ENCODE measurements at places on chromosomes 11 and 22. TPM values are rescaled to one million over a fixed set of nuclear protein-coding genes. Genes with fewer than 3 reads are reported as not detected.

GRCh38 chr11:111455291-111456085 is 56.7 kb downstream of the BTG4 start:
- DNase-seq: no peak

The TMEM45B gene
- total RNA-seq: not detected

The TMEM258 gene
- total RNA-seq: 203 TPM

- no peak for DNase-seq
Measured at GRCh38 chr11:73141031-73141308, 1.1 kb downstream of the FCHSD2 start.

The TMPRSS5 gene
- not detected for total RNA-seq

DNA sequence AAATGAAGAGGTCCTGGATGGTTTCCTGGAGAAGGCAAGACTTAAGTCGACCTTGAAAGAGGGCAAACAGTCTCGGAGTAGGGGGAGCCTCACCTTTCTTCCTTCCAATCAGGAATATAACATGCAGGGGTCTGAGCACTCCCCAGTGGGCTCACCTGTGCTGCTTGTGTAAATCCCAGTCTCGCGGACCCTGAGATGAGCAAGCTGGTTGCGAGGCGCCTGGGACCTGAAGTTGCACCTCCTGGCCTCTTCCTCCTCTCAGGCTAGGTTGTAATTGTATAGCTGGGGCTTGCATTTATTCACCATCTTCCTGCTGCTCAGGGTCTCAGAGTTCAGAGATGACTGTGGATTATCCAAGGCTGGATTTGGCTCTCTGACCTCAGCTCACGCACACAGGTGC is 7.5 kb upstream of the WBP2NL start:
- no peak for DNase-seq

DNA sequence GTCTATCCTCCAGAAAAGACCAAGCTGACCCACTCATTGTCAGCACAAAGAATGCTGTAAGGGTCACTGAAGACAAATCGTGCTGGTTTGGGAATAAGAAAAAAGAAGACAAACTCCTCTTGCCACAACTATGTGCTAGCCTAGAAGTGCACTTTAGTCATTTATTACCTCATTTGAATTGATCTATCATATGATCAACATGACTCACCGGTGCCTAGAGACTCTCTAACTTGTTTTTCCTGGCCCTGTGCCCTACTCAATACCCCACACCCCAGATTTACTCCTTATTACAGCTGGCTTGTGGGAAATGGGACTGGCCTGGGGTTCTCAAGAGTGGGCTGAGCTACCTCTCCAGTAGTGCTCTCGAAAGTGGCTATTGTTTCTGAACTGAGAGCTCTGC is 35.9 kb upstream of the HORMAD2 start:
- peak; percentile 70 for DNase-seq

DNA sequence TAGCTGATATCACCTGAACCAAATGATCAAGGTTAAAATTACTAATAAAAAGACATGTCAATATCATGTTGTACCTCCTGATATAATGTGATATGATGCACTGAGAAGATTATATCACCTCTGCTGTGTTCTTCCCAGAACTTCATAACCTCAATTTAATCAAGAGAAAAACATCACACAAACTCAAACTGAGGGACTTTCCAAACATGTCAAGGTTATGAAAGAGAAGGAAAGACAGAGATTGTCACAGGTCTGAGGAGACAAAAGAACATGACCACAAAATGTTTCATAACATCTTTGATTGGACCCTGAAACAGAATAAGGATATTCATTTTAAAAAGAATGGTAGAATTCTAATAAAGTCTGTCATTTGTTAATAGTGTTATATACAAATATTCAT is 43.0 kb upstream of the CFAP300 start:
- no peak for DNase-seq

DNA sequence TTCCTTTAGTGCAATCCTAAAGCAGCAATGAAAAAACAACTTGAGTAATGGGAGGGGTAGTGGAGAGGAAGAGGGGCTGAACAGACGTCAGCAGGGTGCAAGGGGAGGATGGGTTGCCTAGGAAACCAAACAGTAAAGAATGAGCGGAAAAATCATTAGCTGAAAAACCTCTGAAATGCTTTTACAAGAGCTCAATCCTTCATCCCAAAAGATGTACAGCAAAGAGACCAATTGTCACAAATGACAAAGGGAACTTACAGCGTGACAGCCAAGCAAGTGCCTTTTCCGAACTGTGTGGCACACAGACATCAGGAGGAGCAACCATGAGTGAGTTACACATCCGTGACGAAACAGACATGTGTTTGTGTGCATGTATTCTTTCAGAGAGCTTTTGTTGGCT is 104.6 kb downstream of the SIK3 start:
- DNase-seq: no peak

DNA sequence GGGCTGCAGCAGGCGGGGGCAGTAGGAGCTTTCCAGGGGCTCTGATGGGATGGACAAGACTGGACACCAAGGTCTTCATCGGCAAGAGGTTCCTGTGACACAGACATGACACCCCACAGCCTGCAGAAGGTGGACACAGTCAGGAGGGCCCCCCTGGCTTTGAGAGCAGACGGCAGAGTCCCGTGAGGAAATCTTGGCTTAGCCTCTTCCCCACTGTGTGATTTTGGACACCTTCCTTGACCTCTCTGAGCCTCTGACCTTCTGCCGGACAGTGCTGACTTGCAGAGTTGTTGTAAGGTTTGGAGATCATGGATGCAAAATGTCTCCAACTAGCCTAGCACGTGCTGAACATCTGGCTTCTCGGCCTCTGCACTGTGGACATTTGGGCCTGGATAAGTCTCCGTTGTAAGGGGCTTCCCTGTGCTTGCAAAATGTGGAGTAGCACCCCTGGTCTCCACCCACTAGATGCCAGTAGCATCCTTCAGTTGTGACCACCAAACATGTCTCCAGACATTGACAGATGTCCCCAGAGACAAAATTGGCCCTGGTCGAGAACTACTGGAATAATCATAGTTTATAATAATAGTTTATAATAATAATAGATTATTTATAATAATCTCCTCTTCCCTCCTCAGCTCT is 54.6 kb downstream of the MCM5 start:
- peak; percentile 24 for DNase-seq

All from RPMI7951 (cell line).